ENCODE measurements at places on chromosomes 16 and 17. TPM values are rescaled to one million over a fixed set of nuclear protein-coding genes. Genes with fewer than 3 reads are reported as not detected.
A peak's percentile ranks its signal among the peaks of the same experiment; 100 is the strongest.

The CLEC19A gene
- total RNA-seq, result not detected

- DNase-seq, result no peak
Observed at GRCh38 chr16:2285731-2286191, 17.8 kb upstream of the RNPS1 start.

The KRT40 gene
- total RNA-seq, result not detected

GRCh38 chr17:17445925-17446665 lies 30.7 kb upstream of the MED9 start:
- peak; percentile 32 for DNase-seq

DNA sequence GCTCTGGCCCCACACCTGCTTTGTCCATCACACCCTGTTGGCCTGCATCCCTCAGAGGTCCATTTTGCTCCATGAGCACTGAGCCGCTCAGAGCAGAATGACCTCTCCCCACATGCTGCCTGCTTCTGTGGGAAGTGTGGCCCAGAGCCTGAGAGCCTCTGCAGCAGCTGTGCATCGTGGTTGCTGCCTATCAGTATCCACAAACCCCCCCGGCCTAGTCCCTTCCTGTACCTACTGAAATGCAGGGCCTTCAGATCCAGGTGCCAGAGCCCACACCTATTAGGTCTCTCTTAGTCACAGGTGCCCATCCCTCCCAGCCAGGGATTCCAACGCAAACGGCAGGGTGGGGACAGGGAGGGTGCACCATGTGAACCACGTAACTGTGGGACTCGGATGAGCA lies 16.6 kb upstream of the TRPV3 start:
- DNase-seq, result no peak

All from Karpas-422 (cell line).